ENCODE measurements at places on chromosomes 1 and 21.

GRCh38 chr1:15180945-15181523 is 27.5 kb downstream of the TMEM51 start:
- no peak for DNase-seq

DNA sequence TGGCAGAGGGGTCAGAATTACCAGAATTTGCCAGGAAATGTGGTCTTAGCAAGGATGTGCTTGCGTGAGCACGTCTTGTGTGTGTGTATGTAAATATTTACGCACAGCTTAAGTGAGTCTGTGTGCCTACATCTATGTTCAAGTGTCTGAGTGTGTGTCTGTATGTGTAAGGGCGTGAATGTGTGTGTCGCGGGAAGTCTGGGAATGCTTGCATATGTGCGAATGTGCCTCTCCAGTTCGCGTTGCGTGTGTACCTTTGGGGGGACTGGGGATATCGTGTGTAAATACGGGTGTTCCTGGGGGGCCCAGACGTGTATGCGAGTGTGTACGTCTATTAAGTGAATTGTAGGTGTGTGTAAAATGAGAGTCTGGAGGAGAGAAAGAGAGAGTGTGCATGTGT is 68.6 kb upstream of the POU3F1 start:
- no peak for DNase-seq

- DNase-seq, result no peak
Observed at GRCh38 chr1:65393347-65393746, 27.1 kb upstream of the LEPR start.

DNA sequence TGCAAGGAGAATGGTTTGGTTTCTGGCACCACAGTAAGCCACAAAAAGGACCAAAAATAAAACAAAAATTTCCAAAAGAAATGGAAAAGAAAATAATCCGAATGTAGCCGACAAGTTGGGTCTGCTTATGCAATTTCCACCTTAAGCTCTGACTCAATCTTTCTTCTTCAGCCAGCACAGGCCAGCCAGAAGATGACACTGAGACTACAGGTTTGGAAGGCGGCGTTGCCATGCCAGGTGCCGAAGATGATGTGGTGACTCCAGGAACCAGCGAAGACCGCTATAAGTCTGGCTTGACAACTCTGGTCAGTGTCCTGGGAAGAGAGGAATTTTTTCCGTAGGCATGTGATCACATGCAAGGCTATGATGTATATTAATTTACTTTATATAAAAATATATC is 23.4 kb downstream of the PDPN start:
- DNase-seq, result no peak

DNA sequence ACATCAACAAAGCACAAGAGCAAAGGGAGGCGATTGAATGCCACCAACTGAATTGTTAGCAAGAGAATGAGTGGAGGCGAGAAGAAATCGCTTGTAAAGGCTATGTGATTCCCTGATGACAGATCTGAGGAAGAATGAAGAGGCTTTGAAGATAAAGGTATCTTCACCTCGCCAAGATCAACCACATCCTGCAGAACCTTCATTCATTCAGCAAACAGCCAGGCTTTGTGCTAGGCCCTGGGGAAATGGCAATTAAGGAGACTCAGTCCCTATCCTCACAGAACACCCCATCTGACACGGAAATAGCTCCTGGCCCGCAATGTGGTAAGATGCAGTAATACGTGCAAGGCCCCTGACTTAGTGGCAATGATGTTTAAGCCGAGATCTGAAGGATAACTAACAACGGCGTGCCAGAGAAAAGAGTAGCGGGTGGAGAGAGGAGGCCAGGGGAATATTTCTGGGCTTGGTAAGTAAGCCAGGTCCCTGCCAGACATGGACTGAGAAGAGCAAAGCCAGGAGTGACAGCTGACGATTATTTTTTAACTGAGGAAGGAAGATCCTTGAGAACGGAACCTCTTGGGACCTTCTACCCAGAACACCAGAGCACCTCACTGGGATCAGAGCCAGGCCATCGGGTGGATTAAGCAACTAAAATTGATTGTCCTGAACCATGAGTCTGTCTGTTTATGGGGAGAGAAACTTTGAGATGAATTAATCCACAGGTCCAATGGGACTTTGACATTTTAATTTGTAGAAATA is 4.6 kb upstream of the VSIG8 start:
- no peak for DNase-seq

- no peak for DNase-seq
Observed at GRCh38 chr1:214557952-214558735, 6.7 kb upstream of the PTPN14 start.

- DNase-seq, result no peak
Observed at GRCh38 chr1:5898266-5898665, 94.0 kb downstream of the NPHP4 start.

DNA sequence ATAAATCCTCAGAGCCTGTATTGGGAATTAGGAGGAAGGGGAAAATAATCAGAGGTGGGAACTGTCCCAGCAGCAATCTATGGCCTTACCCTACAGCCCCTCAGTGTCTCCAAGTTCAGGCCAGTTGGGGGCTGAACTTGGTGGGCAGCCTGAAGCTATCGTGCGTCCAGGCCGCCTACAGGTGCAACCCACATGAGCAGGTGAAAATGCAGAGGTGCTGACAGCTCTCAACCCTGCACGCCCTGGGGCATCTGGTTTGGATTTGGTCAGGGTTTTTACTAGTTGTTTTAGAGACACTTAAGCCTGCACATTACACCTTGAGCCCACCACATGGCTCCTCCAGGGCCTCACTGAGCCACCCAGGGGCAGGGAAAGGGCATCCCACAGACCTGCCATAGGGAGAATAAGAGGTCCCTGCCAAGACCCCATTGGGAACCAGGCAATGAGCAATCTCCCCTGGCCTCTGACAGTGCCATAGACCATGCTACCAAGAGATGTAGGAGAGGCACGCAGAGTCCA is 209.5 kb downstream of the FOXD2 start:
- DNase-seq, result no peak

GRCh38 chr1:178088651-178089050 is 5.3 kb upstream of the RASAL2 start:
- DNase-seq, result no peak

GRCh38 chr1:213519098-213519497 is 468.1 kb downstream of the RPS6KC1 start:
- DNase-seq, result no peak

- DNase-seq, result no peak
Observed at GRCh38 chr1:14140831-14141401, 440.9 kb downstream of the PRDM2 start.

DNA sequence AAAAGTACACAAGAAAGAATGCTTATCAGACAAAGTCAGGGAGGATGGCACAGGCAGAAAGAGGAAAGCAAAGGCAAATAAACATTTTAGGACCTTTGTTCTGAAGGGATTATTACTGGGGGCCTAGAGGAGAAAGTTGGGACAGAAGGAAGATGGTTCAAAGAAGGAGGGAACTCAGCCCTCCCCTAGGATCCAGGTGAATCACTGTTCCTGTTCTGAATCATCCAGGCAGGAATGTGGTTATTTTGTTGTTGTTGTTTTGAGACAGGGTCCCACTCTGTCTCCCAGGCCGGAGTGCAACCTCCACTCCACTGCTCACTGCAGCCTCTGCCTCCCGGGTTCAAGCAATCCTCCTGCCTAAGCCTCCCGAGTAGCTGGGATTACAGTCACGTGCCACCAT is 38.5 kb upstream of the PSEN2 start:
- DNase-seq, result no peak

DNA sequence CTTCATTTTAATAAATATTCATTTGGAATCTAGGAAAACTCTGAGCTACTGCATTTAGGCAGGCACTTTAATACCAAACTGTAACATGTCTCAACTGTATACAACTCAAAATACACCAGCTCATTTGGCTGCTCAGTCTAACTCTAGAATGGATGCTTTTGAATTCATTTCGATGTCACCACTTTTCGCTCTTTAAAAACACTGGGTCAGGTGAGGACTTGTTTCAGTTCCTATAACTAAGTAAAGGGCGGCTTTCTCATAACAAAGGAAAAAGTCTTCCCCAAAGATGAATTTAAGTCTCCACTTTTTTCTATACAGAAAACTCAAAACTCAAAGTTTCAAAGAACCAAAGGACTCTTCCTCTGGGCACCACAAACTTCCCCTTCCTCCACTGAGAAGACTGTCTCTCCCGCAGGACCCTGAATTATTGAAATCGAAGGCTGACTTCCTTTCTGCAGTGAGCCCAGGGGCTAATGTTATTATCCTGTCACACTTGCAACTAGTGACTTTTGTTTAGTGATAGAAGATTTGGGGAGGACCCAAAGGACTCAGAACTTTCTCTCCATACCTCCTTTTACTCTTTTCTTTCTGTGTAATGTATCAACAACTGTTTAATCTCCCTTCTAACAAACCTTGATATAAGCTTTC is 9.7 kb upstream of the DHX9 start:
- DNase-seq, result no peak

- no peak for DNase-seq
Observed at GRCh38 chr1:43760745-43761317, 53.5 kb downstream of the ST3GAL3 start.

- DNase-seq, result peak; percentile 13
Observed at GRCh38 chr1:202860744-202861419, 28.1 kb downstream of the RABIF start.

GRCh38 chr1:153649137-153649862 is 9.2 kb upstream of the SNAPIN start:
- no peak for DNase-seq

DNA sequence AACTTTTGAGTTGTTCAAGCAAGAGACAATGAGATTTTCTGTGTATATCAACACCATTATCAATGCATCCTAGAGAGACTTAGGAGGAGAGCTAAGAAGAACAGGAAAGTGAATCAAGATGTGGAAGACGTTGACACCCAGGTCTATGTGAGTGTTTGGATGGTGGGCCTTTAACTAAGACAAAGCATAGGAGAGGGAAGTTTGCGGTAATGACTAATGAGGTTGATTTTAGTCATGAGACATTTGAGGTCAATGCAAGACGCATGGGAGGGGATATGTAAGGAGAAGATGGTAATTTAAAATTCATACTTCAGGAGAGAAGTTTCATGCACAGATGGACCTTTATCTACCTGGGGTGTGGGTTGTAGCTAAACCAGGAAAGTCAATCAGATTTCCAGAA is 269.6 kb downstream of the VAV3 start:
- no peak for DNase-seq

GRCh38 chr1:79264285-79264684 is 257.8 kb upstream of the ADGRL4 start:
- no peak for DNase-seq

GRCh38 chr1:44355582-44356305 is 687 bp upstream of the ERI3 start:
- no peak for DNase-seq

DNA sequence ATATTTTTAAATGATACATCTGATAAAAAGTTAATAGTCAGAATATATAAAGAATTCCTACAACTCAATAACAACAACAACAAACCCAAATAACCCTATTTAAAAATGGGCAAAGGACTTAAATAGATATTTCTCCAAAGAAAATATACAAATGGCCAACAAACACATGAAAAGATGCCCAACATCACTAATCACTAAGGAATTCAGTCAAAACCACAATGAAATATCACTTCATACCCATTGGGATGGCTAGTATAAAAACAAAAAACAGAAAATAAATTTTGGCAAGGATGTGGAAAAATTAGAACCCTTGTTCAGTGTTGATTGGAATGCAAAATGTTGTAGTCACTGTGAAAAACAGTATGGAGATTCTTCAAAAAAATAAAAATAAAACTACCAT is 184.8 kb upstream of the RAB4A start:
- no peak for DNase-seq

DNA sequence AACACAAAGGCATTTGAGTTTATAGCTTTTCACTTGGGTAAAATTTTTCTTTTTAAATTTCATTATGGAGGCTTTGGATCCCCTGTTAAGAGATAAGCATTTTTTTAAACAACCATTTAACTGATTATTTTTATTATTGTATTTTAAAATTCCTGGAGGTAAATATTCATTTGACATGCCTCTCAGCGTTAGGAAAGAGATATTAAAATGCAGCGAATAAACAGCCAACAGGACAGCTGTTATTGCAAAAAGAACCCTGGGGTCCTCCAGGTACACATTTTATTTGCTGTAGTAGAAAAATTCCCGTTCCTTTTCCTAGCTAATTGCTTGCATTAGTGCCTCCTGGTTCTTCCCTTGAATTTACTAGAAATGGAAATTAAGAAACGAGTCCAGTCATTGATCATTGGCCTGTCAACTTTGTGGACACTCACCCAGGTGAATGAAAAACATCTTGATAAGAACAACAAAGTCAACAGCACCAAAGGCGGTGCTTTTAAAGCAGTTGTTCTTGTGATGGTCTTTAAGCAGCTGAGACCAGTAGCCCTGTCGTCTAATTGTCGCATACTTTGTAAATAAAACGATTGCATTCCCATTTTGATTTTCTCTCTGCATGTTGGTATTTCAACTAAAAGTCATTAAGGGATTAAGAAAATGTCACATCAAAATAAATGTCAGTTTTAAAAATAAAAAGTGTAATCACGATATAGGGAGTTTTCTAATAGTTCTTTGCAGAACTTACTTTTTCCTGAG is 282.4 kb downstream of the GRIK1 start:
- DNase-seq, result no peak

DNA sequence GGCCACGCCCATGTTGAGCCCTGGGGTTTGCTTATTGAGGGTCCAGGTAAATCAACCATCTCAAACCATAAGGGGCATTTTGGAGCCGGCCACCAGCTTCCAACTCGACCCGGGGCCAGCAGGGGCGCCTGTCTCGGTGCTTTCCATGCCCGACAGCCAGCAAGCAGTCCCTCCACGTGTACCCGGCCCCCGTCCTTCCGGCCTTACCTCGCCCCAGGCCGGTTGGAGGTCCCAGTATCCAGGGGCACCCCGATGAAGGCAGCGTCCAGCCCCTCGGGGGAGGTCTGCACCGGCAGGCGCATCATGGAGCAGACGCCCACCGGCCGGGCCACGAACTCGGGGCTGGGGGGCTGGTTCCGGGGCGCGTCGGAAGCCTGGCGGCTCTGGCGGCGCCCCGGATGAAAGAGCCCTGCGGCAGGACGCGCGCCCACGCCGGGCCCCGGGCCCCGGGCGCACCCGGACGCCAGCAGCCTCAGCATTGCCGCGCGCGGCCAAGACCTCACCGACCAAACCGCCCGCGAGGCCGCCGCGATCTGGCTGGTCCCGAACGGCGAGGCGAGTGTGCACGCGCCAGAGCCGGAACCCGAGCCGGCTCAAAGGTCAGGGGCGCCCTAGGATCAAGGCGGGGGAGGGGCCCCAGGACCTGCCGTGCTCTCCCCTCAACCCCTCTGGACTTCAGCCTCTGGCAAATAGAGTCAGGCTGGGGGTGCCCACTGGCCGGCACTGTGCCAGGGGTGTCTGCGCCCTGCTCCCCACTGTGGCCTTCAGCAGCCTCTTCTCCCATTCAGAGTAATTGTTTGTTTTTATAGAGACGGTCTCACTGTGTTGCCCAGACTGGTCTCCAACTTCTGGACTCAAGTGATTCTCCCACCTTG is at the start of gene AGMAT:
TSS of gene AGMAT (minus strand) at position 563 of the 875 bp plus-strand sequence. CDS start at position 479, 84 bp downstream.
- DNase-seq, result peak; percentile 56

DNA sequence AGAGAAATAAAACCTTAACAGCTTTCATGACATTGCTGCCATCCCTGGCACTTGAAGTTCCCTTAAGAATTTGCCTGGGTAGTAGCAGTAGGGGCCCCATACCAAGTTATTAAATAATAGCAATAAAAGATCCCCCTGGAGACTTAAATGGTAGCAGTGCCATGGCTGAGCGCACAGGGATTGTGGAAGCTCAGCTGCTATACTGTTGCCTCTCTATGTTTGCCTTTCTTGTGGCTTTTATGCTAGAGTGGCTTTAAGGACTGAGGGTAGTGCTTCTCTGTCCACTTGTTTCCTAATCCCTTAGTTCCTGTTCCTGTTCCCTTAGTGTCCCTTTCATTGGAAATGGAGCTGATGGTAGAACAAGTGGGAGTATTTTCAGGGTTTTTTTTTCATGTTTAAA is 42.1 kb downstream of the NCF2 start:
- DNase-seq, result no peak

Data from CD4-positive, alpha-beta T cell treated with Interleukin-21 for 1 hour (primary cell).